ENCODE measurements at places on chromosomes 5 and 9. TPM values are rescaled to one million over a fixed set of nuclear protein-coding genes. Genes with fewer than 3 reads are reported as not detected.

Gene OBP2B
- total RNA-seq = not detected

Gene S1PR3
- total RNA-seq = 0.12 TPM

Gene C9orf152
- not detected for total RNA-seq

- peaks cover 14% of the 10 kb centered on the region for H3K27me3 ChIP-seq
- H3K27ac ChIP-seq = no peak overlapping the region
- H3K4me3 ChIP-seq = no peak overlapping the region
- H3K36me3 ChIP-seq = no peaks in the 10 kb centered on the region
Observed at GRCh38 chr5:95445995-95446394, 54.8 kb downstream of the FAM81B start.

DNA sequence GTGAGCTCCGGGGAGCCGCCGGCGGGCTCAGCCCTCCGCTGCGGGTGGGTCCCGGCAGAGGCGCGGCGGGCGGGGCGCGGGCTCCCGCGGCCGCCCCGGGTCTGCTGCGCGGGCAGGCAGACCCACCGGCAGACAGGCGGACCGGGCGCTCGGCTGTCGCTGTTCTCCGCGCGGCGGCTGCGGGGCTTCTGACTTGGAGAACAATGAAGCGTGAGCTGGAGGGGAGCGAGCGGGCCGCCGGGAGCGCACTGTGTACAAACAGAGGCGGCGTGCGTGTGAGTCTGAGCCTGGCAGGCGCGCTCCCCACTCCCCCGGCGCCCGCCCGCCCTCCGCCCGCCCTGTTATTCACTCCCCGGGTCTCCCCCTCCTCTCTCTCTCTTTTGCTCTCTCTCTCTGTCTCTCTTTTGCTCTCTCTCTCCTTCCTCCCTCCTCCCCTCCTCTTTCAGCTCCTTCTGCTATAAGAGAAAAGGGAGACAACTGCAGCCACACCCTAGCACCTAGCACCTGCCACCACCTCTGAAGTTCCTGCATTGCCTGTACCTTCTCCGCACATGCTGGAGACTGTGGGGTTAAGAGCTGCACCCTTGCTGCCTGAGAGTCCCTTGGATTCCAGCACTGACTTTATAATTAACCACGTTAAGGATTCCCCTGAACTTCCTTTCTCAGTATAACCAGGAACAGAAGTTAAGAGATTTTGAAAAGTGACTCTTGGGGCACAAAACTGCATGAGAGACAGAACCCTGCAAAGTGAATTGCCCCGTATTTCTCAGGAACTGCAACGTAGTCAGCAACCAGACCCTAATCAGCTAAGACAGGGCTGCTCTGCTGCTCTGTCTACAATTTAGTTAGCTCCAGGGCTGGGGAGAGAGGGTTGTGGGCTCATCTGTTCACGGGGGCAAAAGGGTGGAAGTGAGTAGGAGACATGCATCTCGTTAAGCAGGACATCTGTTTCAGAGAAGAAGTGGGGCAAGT, at the start of gene EDIL3:
TSS of gene EDIL3 (minus strand) at position 277 of the 972 bp plus-strand sequence. CDS start 506 bp downstream, outside the sequence.
- H3K27ac ChIP-seq = no peak within 1 kb of the TSS
- H3K4me3 ChIP-seq = no peak within 1 kb of the TSS
- no peaks in the 10 kb centered on the region for H3K36me3 ChIP-seq
- H3K27me3 ChIP-seq = peaks cover 47% of the 10 kb centered on the region

DNA sequence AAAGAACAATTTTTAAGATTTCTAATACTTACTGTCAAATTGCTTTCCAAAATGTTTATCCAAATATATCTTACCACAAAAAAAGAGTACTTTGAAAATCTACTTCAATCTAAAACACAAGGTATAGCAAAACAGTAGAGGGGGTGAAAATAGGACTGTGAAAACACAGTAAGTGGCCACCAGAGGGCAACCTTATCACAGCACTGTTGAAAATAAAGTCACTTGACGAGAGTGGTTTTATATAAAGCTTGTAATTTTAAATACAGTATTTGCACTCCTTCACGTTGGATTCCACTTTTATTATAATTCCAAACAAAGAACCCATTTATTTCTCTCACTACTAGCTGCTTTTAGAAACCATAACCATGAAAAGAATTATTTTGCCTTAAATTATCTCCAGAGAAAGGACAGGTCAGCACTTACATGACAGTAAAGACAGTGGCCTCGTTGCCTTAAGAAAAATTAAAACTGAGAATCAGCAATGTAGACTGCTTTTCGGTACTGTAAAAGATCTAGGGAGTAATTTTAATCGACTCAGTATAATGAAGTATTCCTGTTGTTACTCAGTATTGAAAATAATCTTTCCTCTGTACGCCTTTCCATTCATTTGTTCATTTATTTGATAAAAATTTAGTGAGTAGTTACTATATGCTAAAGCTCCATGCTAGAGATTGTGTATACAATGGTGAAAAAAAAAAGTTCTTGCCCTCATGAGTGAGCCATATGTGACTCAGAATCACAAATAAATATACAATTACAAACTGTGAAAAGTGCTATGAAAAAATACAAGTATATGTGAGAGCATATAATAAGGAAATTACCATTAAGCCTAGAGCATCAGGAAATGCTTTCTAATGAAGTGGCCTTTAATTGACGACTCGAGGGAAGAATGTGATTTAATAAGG, 40.0 kb upstream of the CDK5RAP2 start:
- H3K4me1 ChIP-seq = peaks cover 17% of the 10 kb centered on the region
- no peaks in the 10 kb centered on the region for H3K27me3 ChIP-seq
- peaks cover 2% of the 10 kb centered on the region for H3K36me3 ChIP-seq
- H3K4me3 ChIP-seq = no peak overlapping the region
- no peak overlapping the region for H3K27ac ChIP-seq

- H3K4me1 ChIP-seq = no peaks in the 10 kb centered on the region
- no peak for DNase-seq
- no peak overlapping the region for H3K27ac ChIP-seq
Observed at GRCh38 chr5:31781772-31782171, 142.8 kb downstream of the PDZD2 start.

- H3K4me1 ChIP-seq = no peaks in the 10 kb centered on the region
- H3K4me3 ChIP-seq = no peak overlapping the region
- H3K27ac ChIP-seq = no peak overlapping the region
- H3K36me3 ChIP-seq = no peaks in the 10 kb centered on the region
Observed at GRCh38 chr9:135186248-135187164, 99.0 kb downstream of the OLFM1 start.

- H3K4me1 ChIP-seq = peaks cover 1% of the 10 kb centered on the region
- no peak overlapping the region for H3K4me3 ChIP-seq
- H3K27me3 ChIP-seq = no peaks in the 10 kb centered on the region
- no peak for DNase-seq
- no peak overlapping the region for H3K27ac ChIP-seq
Observed at GRCh38 chr5:84287951-84288350, 96.7 kb downstream of the EDIL3 start.

DNA sequence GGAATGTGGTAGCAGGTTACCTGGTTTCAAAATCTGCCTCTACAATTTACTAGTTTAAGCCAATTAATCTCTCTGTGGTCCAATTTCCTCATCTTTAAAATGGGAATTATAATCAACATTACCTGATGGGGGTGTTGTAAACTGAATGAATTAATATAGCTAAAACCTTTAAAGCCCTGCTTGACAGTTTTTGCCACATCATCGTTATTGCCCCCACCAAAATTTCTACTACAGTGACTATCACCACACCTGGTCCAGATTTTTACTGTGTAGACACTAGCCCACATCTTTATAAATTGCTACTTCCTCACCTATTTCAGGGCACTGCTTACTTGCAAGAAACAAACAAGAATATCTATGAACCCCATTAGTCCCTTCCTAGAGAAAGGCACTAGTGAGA, 65.0 kb downstream of the MLLT3 start:
- no peaks in the 10 kb centered on the region for H3K27me3 ChIP-seq
- H3K4me3 ChIP-seq = no peak overlapping the region
- peaks cover 85% of the 10 kb centered on the region for H3K4me1 ChIP-seq
- peaks cover 5% of the 10 kb centered on the region for H3K36me3 ChIP-seq
- no peak for DNase-seq

GRCh38 chr9:96122751-96123150, 179.2 kb downstream of the HSD17B3 start:
- no peak for DNase-seq
- peaks cover 8% of the 10 kb centered on the region for H3K27me3 ChIP-seq
- peaks cover 1% of the 10 kb centered on the region for H3K36me3 ChIP-seq
- peaks cover 9% of the 10 kb centered on the region for H3K4me1 ChIP-seq
- no peak overlapping the region for H3K4me3 ChIP-seq

- H3K27ac ChIP-seq = no peak overlapping the region
- H3K4me3 ChIP-seq = no peak overlapping the region
- no peaks in the 10 kb centered on the region for H3K4me1 ChIP-seq
- DNase-seq = no peak
- H3K36me3 ChIP-seq = no peaks in the 10 kb centered on the region
Observed at GRCh38 chr5:1938310-1939000, 55.7 kb upstream of the IRX4 start.

- H3K4me1 ChIP-seq = no peaks in the 10 kb centered on the region
- H3K36me3 ChIP-seq = no peaks in the 10 kb centered on the region
- DNase-seq = no peak
- no peaks in the 10 kb centered on the region for H3K27me3 ChIP-seq
- H3K4me3 ChIP-seq = no peak overlapping the region
Observed at GRCh38 chr5:8081179-8081578, 212.2 kb downstream of the MTRR start.

Measured in activated CD4-positive, alpha-beta T cell treated with anti-CD3 and anti-CD28 coated beads, Interleukin-2, amount 10 ng/mL, durations not matched to agents 7 days and 5 days (primary cell).